ENCODE measurements at places on chromosomes 11 and 22. TPM values are rescaled to one million over a fixed set of nuclear protein-coding genes. Genes with fewer than 3 reads are reported as not detected.
A peak's percentile ranks its signal among the peaks of the same experiment; 100 is the strongest.

GRCh38 chr11:36288442-36289225 is 590 bp downstream of the COMMD9 start:
- DNase-seq = no peak

DNA sequence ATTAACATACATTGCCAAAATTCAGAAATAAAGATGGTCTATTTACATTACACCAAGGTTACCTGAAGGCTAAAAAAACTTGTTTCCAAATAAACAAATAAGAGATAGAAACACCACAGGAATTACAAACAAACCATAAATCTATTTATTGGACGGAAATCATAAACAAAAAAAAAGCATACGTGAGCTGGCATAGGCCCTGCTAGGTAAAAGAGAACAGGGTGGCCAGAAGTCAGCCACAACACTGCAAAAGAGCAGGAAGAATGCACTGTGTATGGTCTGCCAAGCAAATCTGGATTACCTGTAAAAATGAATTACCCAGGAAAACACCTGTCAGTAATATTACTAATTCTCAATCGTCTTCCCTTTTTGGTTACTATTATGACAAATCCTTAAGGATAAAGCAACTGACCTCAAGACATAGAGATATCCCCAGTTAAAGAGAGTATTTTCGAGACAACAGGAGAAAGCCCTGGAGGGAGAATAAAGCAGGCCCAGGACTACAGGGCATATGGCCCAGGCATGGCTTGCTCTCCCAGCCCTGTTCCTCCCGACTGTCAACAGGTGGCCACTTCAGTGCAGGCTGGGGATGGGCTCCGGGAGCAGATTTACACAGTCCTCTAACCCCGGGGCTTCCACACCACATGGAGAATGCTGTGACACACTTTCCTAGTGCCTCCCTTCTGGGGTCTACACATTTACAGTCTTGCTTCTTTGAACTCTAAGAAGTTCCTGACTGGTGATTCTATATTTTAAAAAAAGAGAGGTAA is 18.0 kb downstream of the PPP2R1B start:
- no peak for DNase-seq

GRCh38 chr11:64053699-64054098 is 18.0 kb downstream of the FLRT1 start:
- DNase-seq = no peak

DNA sequence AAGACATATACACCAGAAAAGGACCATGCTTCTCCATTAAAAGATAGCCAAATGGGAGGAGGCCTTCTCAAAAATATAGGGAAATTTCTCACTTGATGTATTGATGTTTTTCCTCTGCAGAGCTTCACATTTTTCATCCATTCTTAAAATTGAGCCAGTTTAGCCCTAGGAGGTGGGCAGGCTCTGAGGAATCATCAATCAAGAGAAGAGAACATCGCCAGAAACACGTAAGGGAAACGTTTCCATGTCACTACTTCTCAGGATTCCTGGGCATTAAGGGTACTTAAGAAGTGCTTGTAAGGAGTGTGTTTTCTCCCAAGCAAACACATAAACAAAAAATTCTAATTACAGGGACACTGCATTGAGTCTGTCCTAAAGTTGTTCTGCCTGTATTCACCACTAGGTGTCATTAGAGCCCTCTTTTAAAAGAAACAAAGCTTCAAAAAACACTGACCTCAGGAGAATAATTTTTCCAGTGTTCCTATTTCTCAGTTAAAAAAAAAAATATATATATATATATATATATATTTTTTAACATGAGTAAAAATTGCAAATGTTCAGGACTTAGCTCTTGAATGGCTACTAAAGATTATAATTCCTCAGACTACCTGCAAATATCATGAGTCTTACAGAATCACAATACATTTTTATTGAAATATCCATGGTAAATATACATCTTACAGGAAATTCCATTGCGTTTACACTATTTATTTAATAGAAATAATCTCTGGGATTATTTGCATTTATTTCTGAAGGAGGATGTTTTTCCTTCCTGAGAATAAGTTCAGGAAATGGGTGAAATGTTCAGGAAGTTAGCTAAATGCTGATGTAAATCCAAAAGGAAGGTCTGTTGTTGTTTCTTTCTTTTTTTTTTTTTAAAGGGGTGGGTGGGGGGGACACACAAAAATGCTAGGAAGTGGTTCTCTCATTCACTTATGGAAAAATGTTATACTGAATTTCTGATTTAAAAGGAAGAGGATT is 16.0 kb downstream of the FZD4 start:
- peak; percentile 84 for DNase-seq

IGLL1 gene
- 0.43 TPM for polyA plus RNA-seq
